Stimulated activated CD8-positive, alpha-beta memory T cell treated with anti-CD3 and anti-CD28 coated beads, Interleukin-15, amount 100 ng/mL, for 4 hours (primary cell): ENCODE measurements at places on chromosomes 4 and X.

- no peak for DNase-seq
Measured at GRCh38 chr4:153904011-153904410, 115.1 kb upstream of the SFRP2 start.

DNA sequence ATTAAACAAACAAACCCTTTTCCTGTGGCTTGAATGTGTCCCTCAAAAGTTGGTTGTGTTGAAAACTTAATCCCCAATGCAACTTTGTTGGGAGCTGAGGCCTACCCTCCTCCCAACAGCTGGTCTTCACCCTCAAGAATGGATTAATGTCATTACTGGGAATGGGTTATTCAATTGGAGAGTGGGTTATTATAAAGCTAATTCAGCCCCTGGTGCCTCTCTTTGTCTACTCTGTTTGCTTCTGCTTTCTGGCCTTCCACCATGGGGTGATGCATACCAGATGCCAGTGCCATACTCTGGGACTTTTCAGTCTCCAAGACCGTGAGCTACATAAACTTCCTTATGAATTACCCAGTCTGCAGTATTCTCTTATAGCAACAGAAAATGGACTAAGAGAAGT is 706.5 kb downstream of the CCSER1 start:
- DNase-seq: no peak

GRCh38 chrX:140507982-140508305 is 3.1 kb upstream of the SOX3 start:
- DNase-seq: no peak

DNA sequence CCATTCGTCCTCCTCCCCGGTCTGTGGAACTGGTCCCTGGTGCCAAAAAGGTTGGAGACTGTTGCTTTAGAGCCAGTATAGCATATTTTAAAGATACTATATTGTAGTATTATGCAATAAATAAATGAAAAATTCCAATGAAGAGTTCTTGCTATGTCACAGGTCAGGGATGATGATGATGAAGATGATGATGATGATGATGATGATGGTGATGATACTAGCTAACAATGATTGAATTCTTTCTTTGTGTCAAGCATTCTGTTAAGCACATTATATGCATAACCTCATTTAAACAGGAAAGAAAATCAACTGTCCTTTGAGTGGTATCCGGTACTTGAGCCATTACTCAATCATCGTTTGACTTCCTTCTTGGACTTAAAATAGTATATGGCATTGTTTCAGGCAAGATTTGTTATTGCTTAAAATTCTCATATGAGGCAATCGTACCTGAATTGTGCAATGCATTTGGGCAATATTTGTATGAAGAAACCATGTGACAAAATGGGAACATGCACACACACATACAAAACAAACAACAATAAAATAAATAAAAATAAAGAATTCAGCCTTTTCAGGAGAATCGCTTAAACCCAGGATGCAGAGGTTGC is 22.8 kb upstream of the TLR2 start:
- no peak for DNase-seq

DNA sequence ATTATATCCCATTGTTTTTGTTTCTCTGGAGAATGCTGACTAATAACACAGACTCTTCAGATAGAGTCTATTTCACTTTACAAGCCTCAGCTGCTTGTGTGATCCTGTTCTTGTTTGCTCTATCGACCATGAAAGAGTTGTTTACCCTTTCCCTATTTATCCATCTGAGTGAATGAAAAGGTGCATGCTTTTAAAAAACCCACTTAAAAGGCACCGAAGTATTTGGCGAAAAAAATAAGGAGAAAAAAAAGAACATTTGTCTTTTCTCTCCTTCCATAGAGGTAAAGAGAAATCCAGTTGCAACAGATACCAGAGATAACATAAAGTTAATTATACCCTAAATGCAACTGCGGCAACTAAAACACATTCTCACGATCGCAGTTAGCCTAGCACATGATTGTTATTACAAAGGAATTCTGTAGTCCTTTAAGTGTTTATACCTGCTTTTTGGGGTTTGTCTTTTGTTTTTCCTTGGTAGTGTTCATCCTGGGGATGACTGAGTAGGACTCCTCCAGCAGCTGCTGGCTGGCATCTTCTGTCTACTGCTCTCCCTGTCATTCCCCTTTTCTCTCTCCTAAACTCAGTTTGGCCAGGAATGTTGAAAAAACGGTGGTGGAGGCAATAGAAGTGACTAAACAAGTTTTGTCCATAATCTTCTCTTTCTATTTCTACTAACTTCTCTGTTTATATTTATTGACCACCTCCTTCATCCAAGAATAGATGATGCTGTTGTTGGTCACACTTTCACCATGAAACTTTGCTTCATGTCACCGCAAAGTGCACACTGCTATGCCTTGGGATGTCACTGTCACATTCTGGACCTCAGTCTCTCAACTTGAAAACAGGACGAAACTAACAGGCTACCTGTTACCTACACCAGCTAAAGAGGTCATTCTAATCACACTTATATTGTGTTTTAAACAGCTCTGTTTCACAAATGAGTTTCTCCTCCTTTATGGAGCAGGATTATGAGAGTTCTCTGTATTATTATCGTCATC is 41.9 kb upstream of the FRAS1 start:
- no peak for DNase-seq

- no peak for DNase-seq
Measured at GRCh38 chrX:10525381-10526120, 94.8 kb downstream of the MID1 start.

DNA sequence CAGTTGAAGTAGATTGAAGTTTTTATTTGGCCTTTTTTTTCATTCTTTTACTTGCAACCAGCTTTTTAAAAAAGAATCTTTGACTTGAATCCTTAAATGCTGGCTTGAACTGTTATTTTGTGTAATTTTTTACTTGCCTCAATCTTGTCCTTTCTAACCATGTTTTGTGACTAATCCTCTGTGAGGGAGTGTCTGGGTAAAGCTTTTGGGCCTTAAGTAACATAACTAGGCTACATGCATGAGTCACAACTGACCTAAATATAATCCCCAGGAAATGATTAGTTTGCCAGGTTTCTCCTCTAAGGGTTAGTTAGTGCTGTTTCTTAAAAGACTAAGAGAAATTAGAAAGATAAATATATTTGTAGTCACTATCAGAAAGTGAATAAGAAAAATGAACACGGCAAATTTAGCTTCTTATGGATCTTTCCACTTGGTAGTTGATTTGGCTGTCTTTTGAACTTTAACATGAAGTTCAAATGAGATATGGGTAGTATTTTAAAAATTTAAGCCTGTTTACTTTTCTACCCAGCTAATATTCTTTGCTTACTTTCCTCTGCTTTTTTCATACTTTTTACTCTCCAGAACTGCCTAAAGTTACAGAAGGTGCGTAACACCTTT is 13.0 kb downstream of the EXOC1 start:
- no peak for DNase-seq

DNA sequence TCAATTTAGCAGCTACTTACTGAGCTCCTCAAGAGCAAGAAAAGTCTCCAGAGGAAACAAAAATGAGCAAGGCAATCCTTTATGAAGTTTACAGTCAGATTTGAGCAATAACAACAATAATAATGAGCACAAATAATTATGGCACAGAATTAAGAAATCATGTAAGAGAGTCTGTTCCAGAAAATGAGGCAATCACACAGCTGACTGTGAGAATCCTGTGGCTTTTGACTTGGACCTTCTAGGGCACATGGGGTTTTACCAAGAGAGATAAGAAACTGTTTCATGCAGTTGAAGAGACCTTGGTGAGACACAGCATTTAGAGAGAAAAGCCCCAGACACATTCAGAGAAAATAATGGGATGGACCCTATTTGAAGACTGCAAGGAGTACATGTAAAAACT is 362.6 kb upstream of the MAGEB2 start:
- no peak for DNase-seq

DNA sequence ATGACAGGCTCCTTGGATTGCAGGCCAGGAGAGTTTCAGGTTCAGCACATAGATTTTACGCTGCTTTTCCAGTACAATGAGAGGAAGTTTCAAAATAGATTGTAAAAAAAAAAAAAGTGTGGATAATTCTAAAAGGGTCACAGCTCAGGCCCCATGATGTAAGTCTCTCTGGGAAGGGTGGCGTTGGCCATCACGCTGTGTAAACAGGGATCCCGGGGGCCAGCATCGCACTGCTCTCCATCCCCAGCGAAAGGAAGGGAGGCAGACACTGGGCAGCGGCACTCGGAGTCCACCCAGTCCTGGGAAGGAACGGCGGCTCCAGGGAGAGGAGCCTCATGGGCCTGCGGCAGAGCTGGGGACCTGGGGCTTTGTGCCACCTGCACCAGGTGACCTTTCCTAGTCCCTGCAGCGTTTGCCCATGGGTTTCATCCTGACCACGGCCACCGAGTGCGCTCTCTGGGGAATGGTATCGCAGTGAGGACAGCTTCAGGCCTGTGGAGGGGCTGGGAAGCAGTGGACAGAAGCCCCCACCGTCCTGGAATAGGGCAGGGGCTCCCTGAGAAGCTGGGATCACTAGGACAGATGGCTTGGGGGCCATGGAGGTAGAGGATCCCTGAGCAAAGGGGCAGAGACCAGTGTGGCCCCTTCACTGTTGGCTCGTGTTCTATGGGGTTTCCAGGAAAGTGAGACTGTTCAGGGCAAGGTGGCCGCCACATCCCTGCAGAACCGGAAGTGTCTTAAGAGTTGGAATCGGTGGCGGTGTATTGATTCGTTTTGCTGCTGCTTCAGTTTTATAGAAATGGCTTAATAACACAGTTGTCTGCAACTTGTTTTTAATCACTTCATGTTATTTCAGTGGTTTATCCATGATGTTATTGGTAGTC is 38.9 kb downstream of the RGS12 start:
- no peak for DNase-seq
